T-helper 17 cell (primary cell): ENCODE measurements at places on chromosomes 7 and 10. TPM values are rescaled to one million over a fixed set of nuclear protein-coding genes. Genes with fewer than 3 reads are reported as not detected.

- no peak for DNase-seq
These were observed 95.3 kb upstream of the HDAC9 start for GRCh38 chr7:18400275-18400674.

DNA sequence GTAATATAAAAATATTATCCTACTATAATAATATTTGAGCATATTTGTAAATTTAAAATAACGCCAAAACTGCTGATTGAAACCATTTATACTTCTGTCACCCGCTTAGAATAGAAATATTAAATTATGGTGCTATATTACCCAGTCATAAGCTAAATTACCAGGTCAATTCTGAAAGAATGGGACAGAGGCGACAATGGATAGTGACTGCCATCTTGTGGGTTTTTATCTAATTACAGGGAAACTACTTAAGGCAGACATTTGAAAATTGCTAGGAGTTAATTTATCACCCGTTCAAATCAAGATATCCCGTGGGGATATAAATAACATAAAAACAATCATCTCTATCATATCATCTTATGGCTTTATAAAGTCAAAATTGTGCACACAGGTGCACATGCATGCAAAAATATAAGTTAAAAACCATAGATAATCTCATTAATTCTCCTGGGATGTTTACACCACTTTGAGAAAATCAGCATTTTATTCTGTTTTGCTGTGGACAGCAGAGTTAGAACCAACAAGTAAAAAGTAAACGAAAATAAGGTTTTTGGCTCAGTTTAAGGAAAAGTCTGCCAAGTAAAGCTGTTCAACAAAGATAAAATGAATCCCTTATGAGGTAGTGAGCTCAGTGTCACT lies 41.3 kb upstream of the HPSE2 start:
- no peak for DNase-seq

DNA sequence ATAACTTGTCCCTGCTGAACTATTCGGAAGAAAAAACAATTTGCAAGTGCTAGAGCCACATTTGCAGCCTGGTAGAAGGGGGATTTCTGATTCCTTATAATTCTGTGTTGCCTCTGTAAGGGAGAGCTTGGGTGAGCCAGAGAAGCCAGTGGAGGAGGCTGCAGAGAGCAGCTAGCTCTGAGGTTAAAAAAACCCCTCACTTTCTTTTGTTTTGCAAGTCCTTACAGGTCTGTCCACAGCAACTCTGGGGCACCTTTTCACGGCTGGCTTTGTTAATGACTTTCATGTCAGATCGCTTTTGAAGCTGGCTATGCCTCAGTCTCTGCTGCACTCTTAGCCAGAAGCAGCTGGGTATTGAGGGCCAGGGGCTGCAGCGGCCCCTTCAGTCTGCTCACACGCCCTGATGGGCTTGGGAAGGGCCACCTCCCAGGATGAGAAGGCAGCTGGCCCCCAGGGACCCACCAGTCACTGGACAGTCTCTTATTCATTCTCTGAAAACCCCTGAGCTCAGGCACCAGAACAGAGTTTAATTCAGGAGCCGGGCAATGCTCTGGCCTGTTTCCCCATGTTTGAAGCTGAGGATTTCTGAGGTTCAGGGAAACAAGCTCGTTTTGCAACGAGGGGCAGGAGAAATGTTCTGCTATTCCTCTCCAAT lies 30.9 kb downstream of the TRIM8 start:
- DNase-seq, result no peak

DNA sequence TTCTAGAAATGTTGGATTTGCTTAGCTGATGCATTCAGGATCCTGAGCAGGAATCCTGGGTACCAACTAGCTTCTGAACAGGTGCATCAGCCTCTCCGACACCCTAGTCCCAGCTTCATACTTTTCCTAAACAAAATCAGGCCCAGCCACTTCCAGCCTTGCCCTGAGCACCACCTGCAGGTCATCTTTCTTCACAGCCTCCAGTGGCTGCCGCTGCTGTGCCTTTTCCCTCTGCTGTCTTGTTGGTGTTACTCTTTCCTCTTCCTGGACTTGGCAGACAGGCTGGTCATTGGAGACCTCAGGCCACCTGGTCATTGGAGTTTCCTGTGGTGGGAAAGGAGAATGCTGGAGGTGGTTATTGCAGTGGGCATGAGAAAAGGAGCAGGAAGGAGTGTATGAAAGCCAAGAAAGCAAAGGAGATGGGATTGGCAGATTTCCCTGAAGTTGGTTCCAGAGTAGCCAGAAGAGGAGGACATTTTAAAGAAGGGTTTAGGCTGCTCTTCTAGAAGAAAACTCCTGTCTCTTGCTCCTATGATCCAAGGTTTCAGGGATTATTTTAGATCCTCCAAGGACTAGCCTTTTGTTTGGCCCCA lies 48.2 kb upstream of the NFKB2 start:
- no peak for DNase-seq

DNA sequence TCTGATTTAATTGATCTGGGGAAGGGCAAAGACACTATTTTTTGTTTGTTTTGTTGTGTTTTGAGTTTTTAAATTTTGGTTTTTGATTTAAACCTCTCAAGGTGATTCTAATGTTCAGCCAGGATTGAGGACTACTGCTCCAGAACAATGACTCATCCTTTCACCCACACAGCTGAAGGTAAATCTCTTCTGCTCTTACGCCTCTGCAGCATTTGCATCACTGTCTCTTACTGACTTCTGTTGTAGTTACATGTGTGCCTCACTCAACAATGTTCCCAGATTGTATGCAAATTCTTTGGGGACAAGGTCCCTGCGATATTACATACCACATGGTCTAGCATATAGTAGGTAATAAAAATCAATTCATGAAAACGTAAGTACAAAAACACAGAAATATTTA lies 467.5 kb upstream of the LRRN3 start:
- DNase-seq, result no peak

MARVELD1 gene
- total RNA-seq, result 2.7 TPM

PPP1R9A gene
- total RNA-seq, result 0.08 TPM
